HEK293T (cell line): ENCODE measurements at places on chromosomes 12 and 14.

- no peak for DNase-seq
Measured at GRCh38 chr14:56207626-56208292, 89.5 kb downstream of the PELI2 start.

DNA sequence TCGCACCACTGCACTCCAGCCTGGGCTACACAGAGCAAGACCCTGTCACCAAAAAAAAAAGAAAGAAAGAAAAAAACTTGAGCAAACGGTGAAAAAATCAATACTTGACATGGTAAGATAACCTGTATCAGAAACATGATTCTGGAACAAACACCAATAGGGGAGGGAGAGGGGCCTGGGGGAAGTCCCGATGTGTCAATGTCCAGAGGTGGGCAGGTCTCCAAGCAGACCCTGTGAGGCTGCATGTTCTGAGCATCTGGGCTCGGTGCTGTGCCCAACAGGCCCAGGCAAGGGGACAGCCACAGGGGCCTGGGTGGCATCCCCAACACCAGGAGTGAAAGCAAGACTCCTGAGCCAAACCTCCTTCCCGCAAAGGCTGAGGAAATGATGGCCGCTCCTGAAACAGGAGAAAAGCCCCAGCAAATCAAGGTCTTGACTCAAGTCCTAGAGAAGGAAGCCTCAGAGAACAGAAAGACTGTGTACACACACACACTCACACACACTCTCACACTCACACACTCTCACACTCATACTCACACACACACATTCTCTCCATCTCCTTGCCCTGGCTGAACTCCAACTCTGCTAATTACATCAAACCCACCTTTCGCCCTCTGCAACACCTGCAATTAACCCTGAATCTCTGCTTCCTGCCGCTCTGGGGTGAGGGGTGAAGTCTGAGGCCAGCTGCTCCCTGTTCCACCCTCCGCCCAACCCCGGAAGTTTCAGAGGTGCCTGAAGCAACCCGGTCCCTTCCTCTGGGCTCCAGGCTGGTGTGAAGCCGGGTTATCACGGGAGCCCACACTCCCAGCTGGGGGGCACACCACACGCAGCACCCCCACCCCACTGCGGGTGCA is 20.4 kb downstream of the CCDC88C start:
- DNase-seq = no peak

- no peak for DNase-seq
Measured at GRCh38 chr12:84361651-84362551, 550.7 kb downstream of the SLC6A15 start.

- DNase-seq = no peak
Measured at GRCh38 chr12:14773685-14774073, 29.6 kb downstream of the WBP11 start.

- DNase-seq = no peak
Measured at GRCh38 chr12:124144531-124145194, 150.2 kb upstream of the RFLNA start.

- DNase-seq = no peak
Measured at GRCh38 chr12:120261951-120262851, 3.3 kb downstream of the PXN start.

GRCh38 chr14:25756876-25757275 is 706.9 kb upstream of the STXBP6 start:
- DNase-seq = no peak

GRCh38 chr14:89214221-89214965 is 202.6 kb downstream of the FOXN3 start:
- no peak for DNase-seq

DNA sequence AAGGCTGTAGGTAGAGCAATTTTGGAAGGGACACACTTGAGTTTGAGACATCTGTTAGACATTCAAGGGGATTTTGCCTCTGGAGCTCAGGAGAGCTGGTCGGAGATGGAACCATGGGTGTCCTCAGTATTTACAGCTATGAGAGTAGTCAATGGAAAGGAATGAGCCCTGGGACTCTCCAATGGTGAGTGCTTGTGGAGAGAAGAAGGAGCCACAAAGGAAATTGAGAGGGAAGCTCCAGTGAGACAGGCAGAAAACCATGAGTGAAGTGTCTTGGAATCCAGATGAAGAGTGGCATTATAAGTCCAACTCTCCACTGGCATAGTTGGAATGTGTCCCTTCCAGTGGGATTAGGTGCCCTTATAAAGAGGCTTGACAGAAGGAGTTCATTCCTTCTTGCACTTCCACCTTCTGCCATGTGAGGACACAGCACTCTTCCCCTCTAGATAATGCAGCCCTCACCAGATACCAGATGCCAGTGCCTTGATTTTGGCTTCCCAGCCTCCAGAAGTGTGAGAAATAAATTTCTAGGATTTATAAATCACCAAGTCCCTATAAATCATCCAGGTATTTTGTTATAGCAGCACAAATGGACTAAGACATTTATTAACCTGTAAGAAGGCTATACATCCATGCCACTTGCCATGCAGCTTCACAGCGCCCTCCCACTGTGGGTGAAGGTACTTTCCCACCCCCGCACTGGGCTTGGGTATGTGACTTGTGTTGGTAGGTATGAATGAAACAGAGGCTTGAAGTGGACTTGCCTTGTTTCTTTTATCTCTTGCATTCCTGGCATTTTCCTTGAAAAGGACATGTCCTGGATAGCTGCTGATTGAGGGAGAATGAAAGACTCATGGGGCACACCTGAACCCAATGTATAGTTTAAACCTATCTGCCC is 27.3 kb downstream of the LLPH start:
- no peak for DNase-seq

GRCh38 chr14:43665570-43666267 is 841.4 kb downstream of the FSCB start:
- no peak for DNase-seq

DNA sequence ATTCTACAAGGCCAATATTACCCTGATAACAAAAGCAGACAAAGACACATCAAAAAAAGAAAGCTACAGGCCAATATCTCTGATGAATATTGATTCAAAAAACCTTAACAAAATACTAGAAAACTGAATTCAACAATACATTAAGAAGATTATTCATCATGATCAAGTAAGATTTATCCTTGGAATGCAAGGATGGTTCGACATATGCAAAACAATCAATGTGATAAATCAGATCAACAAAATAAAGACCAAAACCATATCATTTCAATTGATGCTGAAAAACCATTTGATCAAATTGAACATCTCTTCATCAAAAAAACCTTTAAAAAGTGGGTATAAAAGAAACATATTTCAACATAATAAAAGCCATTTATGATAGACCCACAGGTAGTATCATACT is 117.3 kb downstream of the CPNE8 start:
- no peak for DNase-seq

DNA sequence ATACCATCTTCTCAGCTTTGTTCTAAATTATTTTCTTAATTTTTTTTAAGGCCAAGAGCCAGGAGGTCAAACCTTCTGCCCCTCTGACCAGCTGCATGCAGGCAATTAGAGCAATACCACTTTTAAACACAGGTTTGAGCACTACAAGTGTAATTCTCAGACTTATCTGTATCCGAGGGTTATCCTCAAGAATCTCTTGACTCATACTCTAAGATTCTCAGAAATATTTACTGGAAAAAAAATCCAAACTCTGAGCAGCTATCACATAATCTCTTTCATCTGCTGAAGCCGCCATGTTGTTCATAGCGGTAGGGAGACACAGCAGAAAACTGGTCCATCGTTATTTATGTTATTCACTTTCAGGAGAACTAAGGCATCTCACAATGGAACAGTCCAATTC is 27.4 kb upstream of the PTHLH start:
- DNase-seq = no peak

DNA sequence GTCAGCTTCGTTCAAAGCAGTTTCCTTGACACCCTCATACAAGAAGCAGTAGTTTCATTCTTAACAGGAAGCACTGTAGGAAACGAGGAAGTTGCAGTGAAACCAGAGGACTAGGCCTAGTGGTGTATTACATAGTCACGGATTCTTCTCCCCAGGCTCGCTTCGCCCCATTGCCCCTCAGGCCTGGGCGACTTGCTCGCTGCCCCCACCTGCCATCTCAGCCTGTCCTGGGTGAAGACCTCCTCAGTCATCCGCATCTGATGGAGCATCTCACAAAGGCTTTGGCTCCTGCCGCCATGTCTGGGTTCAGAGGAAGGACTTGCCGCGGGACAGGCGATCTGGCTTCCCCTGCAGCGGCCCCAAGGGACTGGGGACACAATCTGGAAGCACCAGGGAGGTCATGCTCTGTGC is 93.5 kb downstream of the LMNTD1 start:
- DNase-seq = no peak

- no peak for DNase-seq
Measured at GRCh38 chr12:2806700-2807099, 5.8 kb upstream of the ITFG2 start.

GRCh38 chr14:90678420-90678819 is 137.8 kb downstream of the TTC7B start:
- no peak for DNase-seq

- no peak for DNase-seq
Measured at GRCh38 chr12:65894088-65894487, 69.8 kb downstream of the HMGA2 start.

- peak; percentile 85 for DNase-seq
Measured at GRCh38 chr14:75577729-75578101, 705 bp upstream of the FLVCR2 start.

GRCh38 chr12:82756303-82756702 is 69.6 kb downstream of the TMTC2 start:
- no peak for DNase-seq

DNA sequence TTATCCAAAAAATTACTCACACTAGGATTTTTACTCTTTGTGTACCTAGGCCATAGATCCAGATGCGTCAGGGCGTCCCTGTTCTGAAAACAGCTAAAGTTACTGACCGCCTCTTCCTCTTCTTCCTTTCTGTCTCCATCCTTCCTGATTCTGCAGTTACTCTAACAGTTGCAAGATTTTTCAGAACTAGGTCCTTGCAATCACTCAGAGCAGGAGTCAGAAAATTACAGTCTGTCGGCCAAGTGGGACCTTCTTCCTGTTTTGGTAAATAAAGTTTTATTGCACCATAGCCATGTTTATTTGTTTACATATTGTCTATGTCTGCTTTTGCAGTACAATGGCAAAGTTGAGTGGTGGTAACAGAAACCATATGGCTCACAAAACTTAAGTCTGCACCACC is 25.6 kb upstream of the FGF6 start:
- DNase-seq = no peak

- peak; percentile 31 for DNase-seq
Measured at GRCh38 chr12:112937741-112938719, at the start of gene OAS3. Gene OAS3, plus strand, starts transcription at chr12:112938474. Its CDS starts 57 bp downstream, at chr12:112938531.

DNA sequence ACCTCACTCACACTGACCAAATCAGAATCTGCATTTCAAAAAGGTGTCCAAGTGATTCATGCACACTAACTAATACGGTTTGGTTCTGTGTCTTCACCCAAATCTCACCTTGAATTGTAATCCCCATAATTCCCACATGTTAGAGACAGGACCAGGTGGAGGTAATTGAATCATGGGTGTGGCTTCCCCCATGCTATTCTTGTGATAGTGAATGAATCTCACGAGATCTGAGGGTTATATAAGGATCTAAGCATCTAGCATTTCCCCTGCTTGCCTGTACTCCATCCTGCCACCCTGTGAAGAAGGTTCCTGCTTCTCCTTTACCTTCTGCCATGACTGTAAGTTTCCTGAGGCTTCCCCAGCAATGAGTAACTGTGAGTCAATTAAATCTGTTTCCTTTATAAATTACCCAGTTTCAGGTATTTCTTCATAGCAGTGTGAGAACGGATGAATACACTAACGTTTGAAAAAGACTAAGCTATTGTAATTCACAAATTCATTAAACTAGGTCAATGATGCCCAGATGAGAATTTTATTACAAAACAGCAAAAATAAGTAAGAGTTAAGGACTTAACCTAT is 759.1 kb downstream of the GALC start:
- no peak for DNase-seq
